ENCODE measurements at places on chromosomes 5 and 9.

- no peaks in the 10 kb centered on the region for H3K4me1 ChIP-seq
- no peak overlapping the region for H3K4me3 ChIP-seq
- H3K36me3 ChIP-seq, result no peaks in the 10 kb centered on the region
- H3K27me3 ChIP-seq, result no peaks in the 10 kb centered on the region
- no peak for DNase-seq
- H3K27ac ChIP-seq, result no peak overlapping the region
Observed at GRCh38 chr5:18563853-18564252, 929.6 kb downstream of the TAF11L14 start.

GRCh38 chr9:36306471-36307306 is 48.4 kb upstream of the GNE start:
- H3K4me3 ChIP-seq, result peak overlapping the region; percentile 7
- DNase-seq, result no peak
- no peaks in the 10 kb centered on the region for H3K36me3 ChIP-seq
- peaks cover 10% of the 10 kb centered on the region for H3K4me1 ChIP-seq
- H3K27ac ChIP-seq, result no peak overlapping the region

GRCh38 chr5:180607861-180608571 is 16.7 kb upstream of the SCGB3A1 start:
- peaks cover 8% of the 10 kb centered on the region for H3K27me3 ChIP-seq
- H3K4me3 ChIP-seq, result no peak overlapping the region
- H3K4me1 ChIP-seq, result peaks cover 22% of the 10 kb centered on the region
- no peak for DNase-seq
- H3K36me3 ChIP-seq, result no peaks in the 10 kb centered on the region
- H3K27ac ChIP-seq, result no peak overlapping the region

DNA sequence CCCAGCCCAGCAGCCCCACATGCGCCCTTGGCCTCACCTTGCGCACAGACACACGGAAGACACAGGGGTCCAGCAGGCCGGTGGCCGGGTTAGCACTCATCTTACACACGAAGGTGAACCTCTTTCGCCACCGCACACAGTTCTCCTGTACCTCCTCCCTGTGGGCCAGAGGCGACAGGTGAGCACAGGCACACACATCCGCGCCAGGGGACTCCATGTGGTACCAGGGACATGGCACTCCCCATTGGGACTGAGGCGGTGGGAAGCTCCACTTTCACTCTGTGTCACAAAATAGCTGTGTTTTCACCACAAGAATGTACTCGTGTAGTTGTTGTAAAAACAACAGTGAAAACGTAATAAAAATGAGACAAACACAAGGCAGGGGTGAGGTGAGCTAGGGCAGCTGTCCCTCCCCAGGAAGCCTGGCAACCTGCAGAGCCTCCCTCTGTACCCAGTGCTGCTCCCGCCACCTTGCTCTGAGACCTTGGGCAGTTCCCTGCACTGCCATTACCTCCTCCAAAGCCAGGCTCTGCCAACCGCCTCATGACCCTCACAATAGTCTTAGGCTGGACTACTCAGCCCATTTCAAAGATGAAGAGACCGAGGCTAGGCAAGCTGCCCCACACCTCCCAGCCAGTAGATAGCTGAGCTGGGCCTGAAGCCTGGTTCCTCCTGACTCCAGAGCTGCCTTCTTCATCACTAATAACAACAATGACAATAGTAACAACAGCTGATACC is 16.3 kb upstream of the DPM2 start:
- peak overlapping the region; percentile 68 for H3K4me3 ChIP-seq
- H3K27me3 ChIP-seq, result no peaks in the 10 kb centered on the region
- peaks cover 92% of the 10 kb centered on the region for H3K4me1 ChIP-seq
- H3K36me3 ChIP-seq, result no peaks in the 10 kb centered on the region
- no peak for DNase-seq
- peak overlapping the region; percentile 22 for H3K27ac ChIP-seq

DNA sequence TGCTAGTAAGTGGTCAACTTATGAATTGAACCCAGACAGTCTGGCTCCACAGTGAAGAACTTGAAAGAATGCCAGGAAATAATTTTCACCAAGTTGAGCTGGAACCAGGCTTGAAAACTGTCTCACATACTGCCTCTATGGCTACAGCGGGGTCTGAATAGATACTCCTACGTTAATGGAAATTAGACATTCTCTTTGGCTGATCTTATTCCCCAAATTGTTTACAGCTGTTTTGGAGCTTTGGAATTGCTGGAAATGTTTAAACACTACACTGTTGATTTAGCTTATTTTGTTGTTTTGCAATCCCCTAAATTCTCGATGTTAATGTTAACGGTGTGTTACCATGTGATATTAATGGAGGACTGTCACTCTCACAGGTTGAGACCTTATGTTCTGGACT is 146.4 kb downstream of the FBXL7 start:
- no peak for DNase-seq
- no peaks in the 10 kb centered on the region for H3K36me3 ChIP-seq
- H3K27ac ChIP-seq, result no peak overlapping the region
- H3K4me3 ChIP-seq, result no peak overlapping the region
- H3K27me3 ChIP-seq, result no peaks in the 10 kb centered on the region

DNA sequence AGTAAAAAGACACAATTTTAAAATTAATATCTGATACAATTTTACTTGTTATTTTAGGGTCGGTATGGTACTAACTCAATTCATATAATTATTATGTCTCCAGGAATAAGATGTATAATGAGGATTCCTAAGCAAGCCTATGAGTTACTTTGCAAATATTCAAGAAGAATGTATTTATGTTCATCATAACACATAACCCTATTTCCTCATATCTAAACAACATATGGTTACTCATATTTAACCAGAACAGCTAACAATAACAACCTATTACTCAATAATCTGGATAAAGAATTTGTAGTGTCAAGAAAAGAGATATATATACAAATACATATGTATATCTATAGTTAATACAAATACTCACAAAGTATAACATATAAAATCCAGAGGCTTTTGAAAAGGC is 285.9 kb downstream of the ARL15 start:
- no peak overlapping the region for H3K4me3 ChIP-seq
- H3K36me3 ChIP-seq, result no peaks in the 10 kb centered on the region
- DNase-seq, result no peak
- no peak overlapping the region for H3K27ac ChIP-seq
- no peaks in the 10 kb centered on the region for H3K27me3 ChIP-seq

- H3K4me3 ChIP-seq, result no peak overlapping the region
- DNase-seq, result no peak
- H3K4me1 ChIP-seq, result peaks cover 35% of the 10 kb centered on the region
Observed at GRCh38 chr9:127711831-127712274, 3.6 kb downstream of the PTRH1 start.

DNA sequence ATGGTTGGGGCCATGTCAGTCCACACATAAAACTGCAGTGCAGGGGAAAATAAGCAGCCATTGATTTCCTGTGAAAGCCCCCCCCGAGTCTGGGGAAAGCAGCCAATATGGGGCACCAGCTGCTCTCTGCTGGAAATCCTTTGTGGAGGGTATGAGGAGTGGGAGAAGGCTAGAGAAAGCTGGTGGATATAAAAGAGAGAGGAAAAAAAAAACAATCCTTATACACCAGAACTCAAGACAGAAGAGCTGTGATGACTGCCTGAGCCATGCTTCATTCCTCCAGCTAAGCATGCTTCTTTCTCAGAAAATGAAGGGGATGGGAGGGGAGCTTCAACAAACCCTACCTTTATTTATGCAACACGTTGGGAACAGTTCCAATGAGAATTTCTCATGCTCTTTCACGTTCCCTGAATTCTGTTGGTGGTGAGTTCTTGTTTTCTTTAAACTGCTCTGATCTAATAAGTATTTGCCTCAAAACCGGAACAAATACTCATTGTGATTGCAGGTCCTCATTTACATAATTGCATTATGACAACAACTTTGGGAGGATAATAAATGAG is 688.0 kb upstream of the SEMA6A start:
- DNase-seq, result no peak
- no peaks in the 10 kb centered on the region for H3K27me3 ChIP-seq
- H3K4me3 ChIP-seq, result no peak overlapping the region
- peaks cover 1% of the 10 kb centered on the region for H3K36me3 ChIP-seq
- no peak overlapping the region for H3K27ac ChIP-seq

DNA sequence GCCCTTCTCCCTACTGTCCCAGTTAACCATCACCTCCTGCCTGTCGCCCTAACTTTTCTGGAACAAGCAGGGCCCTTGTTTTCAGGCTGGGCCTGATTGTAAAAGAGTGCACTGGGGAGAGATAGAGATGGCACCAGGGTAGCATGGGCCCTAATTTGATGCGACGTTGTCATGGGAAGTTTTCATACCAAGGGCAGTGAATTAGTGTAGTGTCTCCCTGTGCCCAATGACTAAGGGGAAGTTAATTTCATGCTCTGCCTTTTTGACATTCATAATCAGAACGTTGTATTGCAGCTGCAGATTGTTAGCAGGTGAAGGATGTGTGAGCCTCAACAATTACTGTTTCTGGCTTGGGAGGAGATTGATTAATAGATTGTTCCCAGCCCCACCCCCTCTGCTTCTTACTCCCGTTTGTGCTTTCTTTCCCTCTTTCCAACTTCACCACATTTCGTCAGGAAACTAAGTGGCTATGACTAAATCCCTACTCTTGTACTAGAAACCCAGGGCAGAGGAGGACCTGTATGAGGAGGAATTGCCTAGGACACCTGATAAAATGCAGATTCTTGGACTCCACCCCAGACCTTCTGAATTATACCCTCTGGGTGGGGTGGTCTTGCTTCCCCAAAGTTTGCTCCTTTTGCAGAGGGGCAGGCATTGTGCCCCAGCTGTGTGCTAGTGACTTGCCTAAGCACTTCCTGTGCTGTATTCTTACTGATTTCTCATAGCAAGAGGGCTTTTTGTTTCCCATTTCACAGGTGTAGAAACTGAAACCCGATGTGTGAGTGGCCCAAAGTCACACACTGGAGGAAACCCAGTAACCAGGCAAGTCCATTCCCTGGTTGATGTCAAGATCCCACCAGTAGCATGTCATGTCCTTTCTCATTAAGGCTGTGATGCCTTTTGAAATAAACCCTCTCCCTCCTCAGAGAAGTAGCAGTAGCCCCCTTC is 56.3 kb downstream of the DAB2IP start:
- no peaks in the 10 kb centered on the region for H3K36me3 ChIP-seq
- no peak overlapping the region for H3K4me3 ChIP-seq
- DNase-seq, result no peak
- peaks cover 9% of the 10 kb centered on the region for H3K4me1 ChIP-seq
- H3K27me3 ChIP-seq, result peaks cover 16% of the 10 kb centered on the region

DNA sequence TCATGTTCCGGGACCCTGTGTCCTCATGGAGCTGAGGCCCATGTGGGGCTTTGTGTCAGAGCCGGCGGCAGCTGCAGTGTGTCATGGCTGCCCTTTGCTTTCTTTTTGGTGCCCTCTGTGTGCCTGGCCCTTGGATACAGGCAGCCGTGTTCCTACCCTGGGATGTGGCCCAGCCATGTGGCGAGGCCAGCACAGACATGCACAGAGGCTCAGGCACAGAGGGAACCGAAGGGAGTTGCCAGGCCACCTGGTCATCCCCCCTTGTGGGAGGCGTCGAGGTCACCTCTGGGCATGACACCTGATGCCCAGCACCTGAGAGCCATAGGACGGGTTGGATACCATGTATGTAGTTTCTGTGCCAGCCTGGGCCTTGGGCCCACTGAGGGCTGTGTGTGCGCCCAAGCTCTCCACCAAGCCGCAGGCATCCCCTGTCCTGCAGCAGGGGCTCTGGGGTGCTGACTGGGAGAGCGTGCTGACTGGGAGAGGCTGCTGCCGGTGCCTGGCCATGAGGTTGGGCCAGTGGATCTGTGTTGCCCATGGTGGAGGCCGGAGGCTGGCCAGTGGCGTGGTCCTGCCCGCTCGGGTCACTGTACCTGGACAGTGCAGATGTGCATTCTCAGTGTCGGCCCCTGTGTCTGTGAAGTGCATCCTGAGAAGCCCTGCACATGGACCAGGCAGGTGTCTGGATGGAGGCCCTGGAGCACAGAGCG is 4.8 kb downstream of the NKD2 start:
- no peak overlapping the region for H3K4me3 ChIP-seq
- peaks cover 17% of the 10 kb centered on the region for H3K4me1 ChIP-seq
- H3K27ac ChIP-seq, result no peak overlapping the region
- H3K36me3 ChIP-seq, result no peaks in the 10 kb centered on the region
- H3K27me3 ChIP-seq, result peaks cover 24% of the 10 kb centered on the region
- DNase-seq, result no peak

DNA sequence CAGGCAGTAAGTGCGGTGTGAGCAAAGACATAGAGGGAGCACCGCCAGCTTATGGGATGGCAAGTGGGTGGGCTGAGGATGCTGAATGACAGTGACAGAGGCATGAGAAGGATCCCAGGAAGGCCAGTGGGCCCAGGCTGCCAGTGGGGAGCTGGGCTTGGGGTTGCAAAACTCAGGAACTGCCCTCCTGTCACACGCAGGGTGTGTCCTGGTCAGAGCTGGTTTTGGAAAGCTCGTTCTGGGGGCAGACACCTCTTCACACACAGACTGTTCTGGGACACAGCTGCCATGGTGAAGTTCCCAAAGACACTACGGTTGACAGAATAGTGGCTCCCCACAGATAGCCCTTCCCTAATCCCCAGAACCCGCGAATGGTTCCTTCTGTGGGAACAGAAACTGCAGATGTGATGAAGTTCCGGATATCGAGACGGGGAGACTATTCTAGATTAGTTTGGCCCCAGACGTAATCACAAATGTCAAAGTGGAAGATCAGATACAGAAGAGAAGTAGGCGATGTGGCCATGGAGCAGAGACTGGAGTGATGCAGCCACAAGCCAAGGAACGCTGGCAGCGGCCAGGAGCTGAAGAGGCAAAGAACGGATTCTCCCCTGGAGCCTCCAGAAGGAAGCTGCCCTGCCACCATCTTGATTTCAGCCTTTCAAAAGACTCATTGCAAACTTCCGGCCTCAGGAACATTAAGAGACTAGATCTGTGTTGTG is 159.0 kb downstream of the COL23A1 start:
- no peaks in the 10 kb centered on the region for H3K36me3 ChIP-seq
- no peaks in the 10 kb centered on the region for H3K4me1 ChIP-seq
- DNase-seq, result no peak
- H3K27ac ChIP-seq, result no peak overlapping the region
- no peak overlapping the region for H3K4me3 ChIP-seq

DNA sequence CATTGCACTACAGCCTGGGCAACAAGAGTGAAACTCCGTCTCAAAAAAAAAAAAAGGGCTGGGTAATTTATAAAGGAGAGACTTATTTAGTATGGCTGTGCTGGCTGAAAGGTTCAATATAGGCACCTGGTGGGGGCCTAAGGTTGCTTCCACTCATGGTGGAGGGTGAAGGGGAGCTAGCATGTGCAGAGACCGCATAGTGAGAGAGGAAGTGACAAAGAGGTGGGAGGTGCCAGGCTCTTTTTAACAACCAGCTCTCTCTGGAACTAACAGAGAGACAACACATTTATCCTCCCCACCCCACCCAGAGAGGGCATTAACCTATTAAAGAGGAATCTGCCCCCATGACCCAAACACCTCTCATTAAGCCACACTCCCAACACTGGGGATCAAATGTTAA is 28.9 kb upstream of the SERINC5 start:
- peak overlapping the region; percentile 89 for H3K27ac ChIP-seq
- peaks cover 36% of the 10 kb centered on the region for H3K4me1 ChIP-seq

- DNase-seq, result no peak
- no peak overlapping the region for H3K27ac ChIP-seq
- peaks cover 29% of the 10 kb centered on the region for H3K4me1 ChIP-seq
- peaks cover 35% of the 10 kb centered on the region for H3K27me3 ChIP-seq
- H3K4me3 ChIP-seq, result no peak overlapping the region
Observed at GRCh38 chr5:177588413-177588909, 3.5 kb upstream of the TMED9 start.

- no peaks in the 10 kb centered on the region for H3K27me3 ChIP-seq
- H3K36me3 ChIP-seq, result no peaks in the 10 kb centered on the region
- no peak overlapping the region for H3K4me3 ChIP-seq
- no peaks in the 10 kb centered on the region for H3K4me1 ChIP-seq
- no peak overlapping the region for H3K27ac ChIP-seq
Observed at GRCh38 chr5:99369797-99370593, 441.2 kb upstream of the CHD1 start.

All from activated T-cell treated with anti-CD3 and anti-CD28 coated beads, Interleukin-2, amount 50 U/mL, for 72 hours (primary cell).